ENCODE measurements at places on chromosomes 1 and 21.

GRCh38 chr1:108082738-108083562 lies 117.2 kb downstream of the SLC25A24 start:
- no peak for DNase-seq

DNA sequence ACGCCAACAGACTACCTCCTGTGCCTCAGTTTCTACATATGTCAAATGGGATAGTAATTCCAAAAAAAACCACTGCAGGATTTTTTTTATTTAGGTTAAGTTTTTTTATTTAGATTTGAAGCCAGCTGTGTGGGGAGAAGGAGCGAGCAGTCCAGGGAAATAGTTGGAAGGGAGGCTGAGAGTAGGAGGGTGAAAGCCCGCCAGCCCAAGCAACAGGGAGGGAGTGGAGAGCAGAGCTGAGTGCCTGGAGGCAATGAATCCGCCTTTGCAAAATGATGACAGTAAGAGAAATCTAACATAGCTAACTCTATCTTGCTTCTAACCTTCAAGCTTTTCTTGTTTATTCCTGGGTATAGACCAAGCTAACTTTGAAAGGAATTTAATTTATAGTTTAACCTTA lies 15.6 kb upstream of the C1orf198 start:
- DNase-seq: no peak

DNA sequence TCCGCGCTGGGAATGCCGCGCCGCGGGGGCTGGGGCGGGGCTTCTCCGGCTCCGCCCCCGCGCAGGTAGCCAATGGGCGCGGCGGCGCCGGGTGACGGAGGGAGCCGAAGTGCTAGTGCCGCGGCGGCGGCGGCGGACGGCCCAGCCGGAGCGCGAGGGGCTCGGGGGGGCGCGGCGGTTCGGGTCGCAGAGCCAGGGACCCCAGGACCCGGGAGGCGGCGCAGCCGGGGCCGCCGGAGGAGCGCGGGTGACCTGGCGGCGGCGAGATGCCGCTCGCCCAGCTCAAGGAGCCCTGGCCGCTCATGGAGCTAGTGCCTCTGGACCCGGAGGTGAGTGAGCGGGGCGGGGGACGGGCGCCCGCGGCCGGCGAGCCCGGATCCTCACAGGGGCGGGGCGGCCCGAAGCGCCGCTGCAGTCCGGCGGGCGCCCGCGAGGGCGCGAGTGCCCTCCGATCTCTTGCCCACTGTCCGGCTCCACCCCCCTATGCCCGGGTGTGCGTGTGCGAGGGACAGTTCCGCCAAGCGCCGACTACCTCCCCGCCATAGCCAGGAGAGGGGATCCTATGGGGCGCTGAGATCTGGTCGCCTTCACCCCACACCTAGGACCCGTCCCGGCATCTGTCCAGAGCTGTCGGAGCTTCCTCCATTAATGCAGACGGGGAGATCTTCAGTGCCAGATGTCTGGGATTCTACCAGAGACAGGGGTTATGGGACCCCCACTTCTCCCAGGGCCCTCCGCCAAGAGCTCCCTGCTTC lies at the start of gene RPS6KA1:
Gene RPS6KA1 (plus strand): TSS at position 107 of the 755 bp plus-strand sequence. CDS start 160 bp downstream, at position 267.
- DNase-seq: peak; percentile 54

- DNase-seq: no peak
Observed at GRCh38 chr21:26148071-26148839, 22.3 kb downstream of the APP start.

- no peak for DNase-seq
Observed at GRCh38 chr1:18901952-18902522, 318 bp downstream of the ALDH4A1 start.
